ENCODE measurements at places on chromosomes 3 and 15.

- no peak for DNase-seq
These were observed 11.2 kb downstream of the LRIG1 start for GRCh38 chr3:66489581-66489980.

DNA sequence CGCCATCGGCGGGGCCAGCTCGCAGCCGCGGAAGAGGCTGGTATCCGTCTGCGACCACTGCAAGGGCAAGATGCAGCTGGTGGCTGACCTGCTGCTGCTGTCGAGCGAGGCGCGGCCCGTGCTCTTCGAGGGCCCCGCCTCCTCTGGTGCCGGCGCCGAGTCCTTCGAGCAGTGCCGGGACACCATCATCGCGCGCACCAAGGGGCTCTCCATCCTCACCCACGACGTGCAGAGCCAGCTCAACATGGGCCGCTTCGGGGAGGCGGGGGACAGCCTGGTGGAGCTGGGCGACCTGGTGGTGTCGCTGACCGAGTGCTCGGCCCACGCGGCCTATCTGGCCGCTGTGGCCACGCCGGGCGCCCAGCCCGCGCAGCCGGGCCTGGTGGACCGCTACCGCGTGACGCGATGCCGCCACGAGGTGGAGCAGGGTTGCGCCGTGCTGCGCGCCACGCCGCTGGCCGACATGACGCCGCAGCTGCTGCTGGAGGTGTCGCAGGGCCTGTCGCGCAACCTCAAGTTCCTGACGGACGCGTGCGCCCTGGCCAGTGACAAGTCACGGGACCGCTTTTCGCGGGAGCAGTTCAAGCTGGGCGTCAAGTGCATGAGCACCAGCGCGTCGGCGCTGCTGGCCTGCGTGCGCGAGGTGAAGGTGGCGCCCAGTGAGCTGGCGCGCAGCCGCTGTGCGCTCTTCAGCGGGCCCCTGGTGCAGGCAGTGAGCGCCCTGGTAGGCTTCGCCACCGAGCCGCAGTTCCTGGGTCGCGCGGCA lies 1.8 kb downstream of the TLNRD1 start:
- DNase-seq: peak; percentile 44

- DNase-seq: no peak
These were observed 7.4 kb downstream of the A4GNT start for GRCh38 chr3:138124706-138125355.

GRCh38 chr15:88707771-88708654 lies 69.2 kb downstream of the ISG20 start:
- DNase-seq: no peak

DNA sequence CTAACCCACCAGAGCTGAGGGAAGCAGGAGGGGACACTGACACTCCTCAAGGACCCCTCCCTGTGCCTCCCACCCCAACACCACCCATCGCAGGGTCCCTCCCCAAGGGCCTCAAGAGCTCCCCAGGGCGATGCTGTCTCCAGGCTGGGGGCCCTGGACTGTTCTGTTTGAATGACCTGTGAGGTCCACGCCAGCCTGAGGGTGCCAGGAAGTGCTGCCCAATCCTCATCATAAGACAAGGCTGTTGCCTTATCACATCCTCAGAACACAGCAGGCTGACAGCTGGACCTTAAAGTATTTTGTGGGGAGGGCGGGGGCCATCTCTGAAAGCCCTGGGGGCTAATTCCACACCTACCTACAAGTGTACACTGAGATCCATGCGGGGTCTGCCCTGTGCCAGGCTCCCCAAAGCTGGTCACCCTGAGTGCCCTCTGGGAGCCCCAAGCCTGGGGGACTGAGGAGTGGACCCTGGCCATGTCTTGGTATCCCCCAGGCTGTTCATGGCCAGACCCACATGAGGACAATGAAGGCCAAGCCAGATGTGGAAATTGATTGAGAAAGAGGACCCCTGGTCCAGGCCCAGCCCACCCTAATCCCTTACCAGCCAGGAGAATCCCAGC lies 23.8 kb upstream of the GOLGA6C start:
- no peak for DNase-seq

GRCh38 chr15:70829371-70830166 lies 24.4 kb downstream of the LARP6 start:
- DNase-seq: no peak

GRCh38 chr3:172666873-172667694 lies 43.8 kb downstream of the NCEH1 start:
- DNase-seq: peak; percentile 25

DNA sequence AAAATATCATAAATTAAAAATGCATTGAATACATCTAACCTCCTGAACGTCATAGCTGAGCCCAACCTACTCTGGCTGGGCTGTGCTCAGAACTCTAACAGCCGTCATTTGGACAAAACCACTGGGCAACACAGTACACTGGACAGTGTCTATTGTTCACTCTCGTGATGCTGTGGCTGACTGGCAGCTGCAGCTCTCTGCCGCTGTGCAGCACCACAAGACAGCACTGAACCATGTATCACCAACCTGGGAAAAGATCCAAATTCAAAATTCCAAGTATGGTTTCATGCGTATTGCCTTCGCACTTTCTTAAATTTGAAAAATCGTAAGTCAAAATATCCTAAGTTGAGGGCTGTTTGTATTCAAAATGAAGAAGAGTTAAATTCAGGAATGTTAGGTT lies 145.1 kb upstream of the CNTN4 start:
- no peak for DNase-seq

DNA sequence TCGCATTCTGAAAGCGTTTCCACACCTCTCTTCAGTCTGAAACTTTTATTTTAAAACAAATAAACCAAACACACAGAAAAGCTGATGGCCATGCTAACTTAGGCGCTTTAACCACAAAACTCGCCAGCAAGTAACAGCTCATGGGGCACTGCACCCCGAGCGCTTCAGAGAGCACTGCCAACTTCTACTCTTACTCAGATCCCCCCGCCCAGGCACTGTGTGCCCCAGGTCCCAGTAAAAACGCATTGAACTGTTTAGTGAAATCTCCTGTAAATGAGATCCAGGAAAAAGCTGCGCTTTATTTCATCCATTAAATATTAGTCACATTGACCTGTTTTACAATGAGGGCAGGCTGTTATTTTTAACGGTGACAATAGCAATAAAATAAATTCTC lies 99.7 kb downstream of the LRIG1 start:
- DNase-seq: no peak

- DNase-seq: no peak
These were observed 26.4 kb upstream of the P4HTM start for GRCh38 chr3:48963591-48963990.

- no peak for DNase-seq
These were observed 13.9 kb downstream of the UPK1B start for GRCh38 chr3:119187266-119187665.

- peak; percentile 87 for DNase-seq
These were observed at the start of the genes NOP10 and NUTM1 for GRCh38 chr15:34342737-34343575. Gene NOP10 (minus strand): TSS chr15:34343136. CDS start chr15:34343073, 63 bp downstream. Gene NUTM1 (plus strand): TSS chr15:34343315. CDS start chr15:34343697, 382 bp downstream.

DNA sequence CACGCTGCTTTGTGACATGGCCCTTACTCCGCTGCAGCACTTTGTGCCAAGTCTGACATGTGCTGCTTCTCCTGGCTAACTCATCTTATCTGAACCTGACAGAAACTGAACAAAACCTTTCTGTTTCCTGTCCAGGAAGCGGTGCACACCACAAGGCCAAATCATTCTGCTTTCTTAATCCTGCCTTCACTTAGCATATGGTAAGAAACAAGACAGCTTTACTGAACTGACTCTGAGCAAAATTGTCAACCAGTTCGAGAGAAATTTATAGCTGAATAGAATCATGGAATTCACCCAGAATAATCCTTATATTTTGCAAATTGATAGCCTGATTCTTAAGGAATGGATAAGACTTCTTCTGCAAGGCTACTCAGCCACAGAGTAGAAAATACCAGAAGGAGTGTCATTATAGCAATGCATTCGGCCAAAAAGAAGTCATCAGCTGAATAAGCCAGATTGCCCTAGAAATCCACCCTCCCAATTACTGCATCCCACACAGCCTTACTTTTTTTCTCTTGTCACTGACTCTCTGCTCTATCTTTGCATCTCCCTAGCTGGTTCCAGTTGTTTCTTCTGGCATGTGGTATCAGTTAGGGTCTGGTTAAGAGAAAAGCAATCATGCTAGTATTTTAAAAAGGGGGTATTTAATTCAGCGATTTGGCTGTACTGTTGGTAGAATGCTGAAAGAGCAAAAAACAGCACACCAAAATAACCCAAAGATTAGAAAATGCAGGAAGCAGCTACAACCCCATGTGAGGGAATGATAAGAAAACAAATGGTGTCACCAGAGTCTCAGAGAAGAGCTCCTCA lies 41.6 kb upstream of the STRIT1 start:
- peak; percentile 33 for DNase-seq

DNA sequence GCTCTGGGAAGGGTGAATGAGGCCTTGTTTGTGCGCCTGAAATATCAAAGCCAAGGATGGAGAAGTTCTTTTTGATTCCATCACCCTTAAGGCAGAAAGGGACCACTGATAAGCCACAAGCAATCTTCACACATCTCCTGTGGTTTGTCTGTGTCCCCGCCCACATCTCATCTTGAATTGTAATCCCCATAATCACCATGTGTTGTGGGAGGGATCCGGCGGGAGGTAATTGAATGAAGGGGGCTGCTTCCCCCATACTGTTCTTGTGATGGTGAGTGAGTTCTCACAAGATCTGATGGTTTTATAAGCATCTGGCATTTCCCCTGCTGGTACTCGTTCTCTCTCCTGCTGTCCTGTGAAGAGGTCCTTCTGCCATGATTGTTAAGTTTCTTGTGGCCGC lies 329.6 kb upstream of the RGMA start:
- DNase-seq: no peak

DNA sequence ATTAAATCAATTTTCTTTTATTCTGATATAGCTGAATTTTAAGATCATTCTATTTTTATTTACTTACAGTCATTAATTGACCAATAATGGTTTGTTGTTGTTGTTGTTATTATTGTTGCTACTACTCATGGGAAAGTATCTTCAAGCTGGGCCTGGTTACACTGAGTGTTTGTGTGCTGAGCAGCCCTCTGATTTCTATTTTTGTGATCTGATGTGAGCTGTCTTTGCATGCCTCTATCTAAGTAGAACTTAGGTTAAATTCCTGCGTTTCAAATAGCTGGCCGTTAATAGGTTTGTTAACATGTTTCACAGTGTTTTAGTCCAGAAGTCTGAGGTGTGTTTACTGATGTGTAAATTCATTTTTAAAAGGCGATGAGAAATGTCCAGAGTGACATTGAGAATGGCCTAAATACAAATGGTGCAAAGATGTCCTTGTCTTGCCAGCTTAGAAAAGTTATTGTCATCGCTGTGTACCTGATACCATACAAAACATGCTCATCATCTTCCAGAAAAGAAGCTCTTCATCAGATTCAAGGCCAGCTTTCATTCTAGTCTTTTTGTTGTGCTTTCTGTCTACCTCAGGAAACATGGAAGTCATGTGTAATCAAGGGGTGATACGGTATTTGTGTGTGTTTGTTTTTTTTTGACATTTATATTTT lies 15.8 kb downstream of the ARIH2 start:
- no peak for DNase-seq

GRCh38 chr15:66007663-66008262 lies 138.5 kb downstream of the RAB11A start:
- DNase-seq: no peak

- DNase-seq: no peak
These were observed 34.4 kb downstream of the BOC start for GRCh38 chr3:113245761-113246161.

GRCh38 chr15:38864827-38865581 lies 300.4 kb upstream of the RASGRP1 start:
- DNase-seq: no peak

GRCh38 chr3:63473641-63474166 lies 178.8 kb upstream of the SNTN start:
- no peak for DNase-seq

- no peak for DNase-seq
These were observed 4.5 kb upstream of the LCTL start for GRCh38 chr15:66570327-66570726.

- no peak for DNase-seq
These were observed 67.4 kb upstream of the RNU6-1 start for GRCh38 chr15:67907184-67907723.
